Stimulated activated CD8-positive, alpha-beta memory T cell treated with anti-CD3 and anti-CD28 coated beads, Interleukin-7, amount 100 ng/mL, for 24 hours (primary cell): ENCODE measurements at places on chromosomes 6 and 20.

DNA sequence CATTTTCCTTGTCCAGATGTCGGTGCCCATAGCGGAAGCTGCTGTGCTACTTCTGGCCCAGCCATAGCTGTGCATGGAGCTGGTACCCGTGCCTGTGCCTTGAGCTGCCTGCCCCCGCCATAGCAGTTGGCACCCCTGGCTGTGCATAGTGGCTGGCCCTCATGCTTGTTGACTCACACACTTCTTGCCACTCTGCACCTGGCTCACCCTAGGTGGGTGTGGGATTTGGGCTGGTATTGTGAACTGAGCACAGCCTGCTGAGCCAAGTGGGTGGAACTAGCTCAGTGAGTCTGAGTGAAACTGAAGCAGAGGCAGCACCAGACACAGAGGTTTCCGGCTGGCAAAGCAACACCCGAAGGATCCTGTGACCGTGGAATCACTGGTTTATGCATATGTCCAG, 689.5 kb upstream of the EYS start:
- no peak for DNase-seq

- no peak for DNase-seq
Observed at GRCh38 chr6:159249128-159249527, 79.9 kb downstream of the FNDC1 start.

GRCh38 chr20:13249118-13249797, 28.2 kb downstream of the ISM1 start:
- no peak for DNase-seq

DNA sequence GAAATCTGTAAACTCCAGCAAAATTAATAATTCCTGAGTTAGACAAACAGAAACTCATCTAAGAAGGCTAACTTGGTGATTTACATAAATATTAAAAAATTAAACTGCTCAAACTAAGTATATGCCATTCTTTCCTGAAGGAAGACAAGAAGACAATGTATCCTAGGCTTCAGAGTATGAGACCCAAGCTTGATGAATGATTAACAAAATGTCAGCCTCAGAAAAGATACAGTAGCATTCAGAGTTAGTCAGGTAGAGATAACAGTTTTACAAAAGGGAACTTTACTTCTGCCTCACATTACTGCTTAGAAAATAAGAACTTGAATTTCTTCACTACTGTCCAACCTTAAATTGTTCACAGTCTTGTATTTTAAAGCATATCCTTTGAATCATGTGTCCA, 12.0 kb downstream of the CSNK2A1 start:
- no peak for DNase-seq

GRCh38 chr20:1130847-1131246, 12.4 kb downstream of the PSMF1 start:
- DNase-seq = no peak

DNA sequence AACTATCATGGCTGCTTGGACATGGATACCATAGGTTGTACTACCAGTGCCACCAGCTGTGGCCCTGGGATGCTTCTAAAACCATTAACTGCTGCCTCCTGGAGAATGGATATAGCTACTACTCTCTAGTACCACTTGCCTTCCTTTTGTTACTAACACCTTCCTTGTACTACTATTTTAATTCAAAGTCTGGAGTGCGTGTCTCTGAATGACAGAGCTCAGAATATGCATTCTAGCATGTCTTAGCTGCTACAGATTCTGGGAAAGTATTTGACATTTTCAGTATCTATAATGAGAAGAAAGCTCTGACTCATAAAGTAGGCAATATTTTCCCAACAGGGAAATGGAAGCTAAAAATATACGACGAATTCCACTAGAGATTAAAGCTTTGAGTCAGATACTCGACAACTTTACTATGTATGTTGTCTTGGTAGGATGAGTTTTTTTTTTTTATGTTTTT, 112.3 kb downstream of the PFDN4 start:
- no peak for DNase-seq

DNA sequence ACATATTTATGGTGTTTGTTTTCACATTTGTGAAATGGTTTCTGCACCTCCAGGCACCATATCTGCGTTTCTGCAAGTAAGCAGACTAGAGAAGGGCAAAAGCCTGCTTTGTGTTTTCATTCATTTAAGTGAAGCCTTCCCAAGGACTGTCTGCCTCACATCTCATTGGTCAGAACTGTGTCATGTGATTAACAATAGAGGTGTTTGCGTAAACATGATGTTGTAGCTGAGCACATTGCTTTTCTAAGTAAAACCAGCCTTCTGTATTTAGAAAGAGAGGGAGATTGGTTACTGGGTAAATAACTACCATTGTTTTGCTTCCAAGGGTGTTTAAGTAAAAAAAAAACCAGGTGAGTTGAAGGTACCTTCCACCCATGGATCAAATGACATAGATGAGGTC, 39.7 kb downstream of the SH3BGRL2 start:
- no peak for DNase-seq

DNA sequence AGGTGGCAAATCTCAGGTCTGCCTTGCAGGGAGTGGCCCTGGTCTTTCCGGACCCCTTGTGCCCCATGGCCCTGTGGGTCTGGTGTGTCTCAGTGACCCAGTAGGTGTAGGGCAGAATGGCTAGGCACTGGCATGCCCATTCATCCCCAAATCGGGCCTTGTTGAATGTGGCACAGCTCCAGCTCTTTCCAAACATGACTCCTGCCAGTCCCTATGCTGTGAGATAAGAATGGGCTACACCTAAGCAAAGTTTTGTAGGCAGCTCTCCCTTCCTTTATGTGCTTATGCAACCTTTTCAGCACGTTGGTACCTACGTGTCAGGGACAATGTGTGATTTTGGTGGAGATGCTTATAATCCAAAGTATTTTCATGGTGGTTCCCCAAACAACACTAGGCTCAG, 33.9 kb downstream of the FOXO3 start:
- DNase-seq = no peak

DNA sequence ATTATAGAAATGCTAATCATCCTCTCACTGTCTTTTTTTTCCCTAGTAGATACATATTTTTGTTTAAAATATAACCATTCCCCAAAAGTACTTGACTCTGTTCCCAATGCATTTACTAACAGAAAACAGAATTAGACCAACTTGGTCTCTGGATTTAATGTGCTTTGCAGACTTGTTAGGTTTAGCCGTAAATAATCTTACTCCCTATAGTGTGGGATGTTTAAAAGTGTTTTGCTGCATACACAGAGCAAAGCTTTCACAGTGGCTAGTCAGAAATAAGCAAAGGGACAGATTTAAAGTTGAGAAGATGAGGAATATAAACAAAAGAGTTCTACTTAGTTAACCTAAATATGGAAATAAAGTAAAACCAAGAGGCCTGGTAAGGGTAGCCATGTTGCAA, 527.5 kb downstream of the HDGFL1 start:
- DNase-seq = no peak

DNA sequence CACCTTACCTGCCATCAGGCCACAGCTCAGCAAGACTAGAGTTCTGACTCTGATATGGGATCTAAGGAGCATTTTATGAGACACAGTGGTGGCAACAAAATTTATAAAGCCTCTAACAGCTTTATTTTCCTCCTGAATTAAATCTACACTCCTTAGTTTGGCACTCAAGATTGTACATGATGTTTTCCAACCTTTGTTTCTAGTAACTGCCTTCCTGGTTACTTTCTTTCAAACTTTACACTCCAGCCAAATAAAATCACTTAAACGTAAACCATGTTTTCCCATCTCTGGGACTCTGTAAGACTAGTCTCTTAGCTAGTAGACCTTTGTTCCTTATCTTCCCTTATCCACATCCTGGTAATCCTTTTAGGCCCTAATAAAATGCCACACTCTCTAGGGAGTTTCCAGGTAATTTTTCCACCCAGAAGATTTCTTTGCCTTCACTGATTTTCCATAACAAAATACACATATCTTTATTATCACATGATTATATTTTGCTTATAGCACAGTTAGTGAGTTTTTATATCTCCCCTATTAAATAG, 92.1 kb downstream of the PKHD1 start:
- DNase-seq = no peak

DNA sequence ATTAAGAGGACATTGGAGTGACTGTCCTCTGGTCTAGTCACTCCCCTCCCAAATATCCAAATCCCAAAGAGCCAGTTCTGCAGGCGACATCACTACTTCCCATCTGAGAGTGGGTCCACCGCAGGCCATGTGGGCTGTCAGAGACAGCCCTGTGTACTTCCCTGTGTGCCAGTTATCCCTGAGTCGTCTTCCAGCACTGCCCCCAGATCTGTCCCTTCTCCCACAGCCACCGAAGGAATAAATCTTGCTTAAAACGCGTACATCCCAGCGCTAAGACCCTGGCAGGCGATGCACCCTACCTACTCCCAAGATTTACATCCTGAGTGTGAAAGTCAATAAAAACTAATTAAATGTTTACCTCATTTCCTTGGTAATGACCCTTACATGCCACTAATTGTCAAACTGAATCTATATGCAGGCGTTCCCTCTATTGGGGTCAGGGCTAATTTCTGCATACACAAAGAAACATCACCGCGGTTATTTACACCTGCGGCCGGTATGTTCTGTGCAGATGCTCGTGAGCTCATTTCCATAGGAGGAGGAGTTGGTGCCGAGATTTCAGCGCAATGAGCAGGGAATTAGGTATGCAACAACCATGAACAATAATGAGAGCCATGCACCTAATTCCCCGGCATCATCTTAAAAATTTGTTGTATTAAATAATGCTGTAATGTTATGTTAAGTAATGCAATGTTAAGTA, 31.3 kb upstream of the CDH4 start:
- no peak for DNase-seq

DNA sequence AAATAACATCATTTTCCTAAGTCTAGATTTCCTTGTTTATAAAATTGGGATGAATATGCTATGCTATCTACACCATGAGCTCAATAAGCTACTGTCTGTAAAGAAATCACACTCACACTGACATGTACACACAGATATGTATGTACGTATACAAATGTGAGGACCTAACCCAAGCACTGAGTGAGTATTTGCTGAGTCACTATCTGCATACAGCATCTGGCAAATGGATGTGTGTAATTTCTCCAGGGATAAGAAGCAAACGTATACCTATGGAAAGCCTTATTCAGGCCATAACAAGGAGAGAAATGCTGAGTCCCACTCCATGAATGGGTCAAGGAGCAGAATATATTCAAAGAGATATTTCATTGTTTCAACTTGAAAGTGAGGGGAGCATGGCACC, 153.9 kb downstream of the LPA start:
- DNase-seq = no peak

GRCh38 chr6:25303254-25303653, 24.1 kb downstream of the CARMIL1 start:
- DNase-seq = no peak

- DNase-seq = no peak
Observed at GRCh38 chr6:146598772-146599405, at the start of gene ADGB. TSS of gene ADGB (plus strand) at chr6:146598972. CDS start at chr6:146599041, 69 bp downstream.

DNA sequence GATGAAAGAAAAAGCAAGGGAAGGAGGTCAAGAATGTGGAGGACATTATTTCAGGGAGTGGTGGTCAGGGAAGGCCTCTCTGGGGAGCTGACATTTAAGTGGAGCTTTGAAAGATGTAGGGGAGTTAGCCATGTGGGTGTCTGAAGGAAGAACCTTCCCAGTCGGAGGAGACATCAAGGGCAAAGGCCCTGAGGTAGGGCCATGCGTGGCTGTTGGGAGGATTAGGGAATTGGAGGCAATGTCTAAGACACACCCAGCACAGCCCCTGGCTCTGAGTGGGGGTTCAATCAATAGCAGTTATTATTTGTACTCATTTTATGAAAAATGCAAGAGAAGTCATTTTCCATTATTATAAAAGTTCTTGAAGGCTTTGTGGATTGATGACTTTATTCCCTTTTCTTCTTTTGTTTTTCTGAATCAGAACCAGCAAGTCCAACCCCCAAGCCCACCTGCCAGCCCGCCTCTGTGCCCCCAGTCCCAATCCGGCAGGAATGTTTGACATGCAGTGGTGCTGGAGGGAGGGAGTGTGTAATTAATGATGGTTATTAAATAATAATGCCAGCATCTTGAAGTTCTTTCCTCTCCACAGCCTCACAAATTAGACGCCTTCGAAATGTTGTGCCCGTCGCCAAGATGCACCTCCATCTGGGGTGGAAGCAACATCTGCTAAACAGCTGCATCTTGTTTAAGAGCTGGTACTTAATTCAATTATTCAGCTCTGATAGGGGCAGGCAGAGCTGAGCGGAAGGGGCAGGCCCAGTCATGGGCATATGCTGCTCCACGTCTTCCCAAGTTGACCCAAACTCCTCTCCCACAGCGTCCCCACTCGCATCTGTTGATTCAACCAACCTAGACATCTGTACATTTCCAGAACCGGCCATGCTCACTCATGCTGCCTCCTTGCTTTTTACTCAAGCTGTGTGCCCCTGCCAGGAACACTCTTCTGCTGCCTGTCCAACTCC, 81.3 kb upstream of the SIRPA start:
- no peak for DNase-seq

- no peak for DNase-seq
Observed at GRCh38 chr20:53708129-53708968, 114.7 kb upstream of the ZNF217 start.

DNA sequence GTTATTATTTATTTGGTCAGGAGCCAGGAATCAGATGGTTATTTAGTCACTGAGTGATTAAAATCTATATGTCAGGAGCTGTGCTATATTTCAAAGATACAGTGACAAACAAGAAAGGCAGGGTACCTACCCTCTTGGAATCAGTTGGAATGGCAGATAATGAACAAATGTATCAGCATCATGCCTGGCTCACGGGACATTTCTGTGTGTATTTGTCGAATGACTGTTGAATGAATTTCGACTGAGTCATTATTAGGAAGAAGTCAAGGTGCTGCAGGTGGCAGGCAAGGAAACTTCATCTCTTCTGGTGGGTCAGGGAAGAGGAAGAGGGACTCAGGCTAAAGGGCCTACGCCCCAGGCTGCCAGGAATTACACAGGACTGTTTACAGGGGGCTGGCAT, 13.6 kb downstream of the PKIG start:
- no peak for DNase-seq

DNA sequence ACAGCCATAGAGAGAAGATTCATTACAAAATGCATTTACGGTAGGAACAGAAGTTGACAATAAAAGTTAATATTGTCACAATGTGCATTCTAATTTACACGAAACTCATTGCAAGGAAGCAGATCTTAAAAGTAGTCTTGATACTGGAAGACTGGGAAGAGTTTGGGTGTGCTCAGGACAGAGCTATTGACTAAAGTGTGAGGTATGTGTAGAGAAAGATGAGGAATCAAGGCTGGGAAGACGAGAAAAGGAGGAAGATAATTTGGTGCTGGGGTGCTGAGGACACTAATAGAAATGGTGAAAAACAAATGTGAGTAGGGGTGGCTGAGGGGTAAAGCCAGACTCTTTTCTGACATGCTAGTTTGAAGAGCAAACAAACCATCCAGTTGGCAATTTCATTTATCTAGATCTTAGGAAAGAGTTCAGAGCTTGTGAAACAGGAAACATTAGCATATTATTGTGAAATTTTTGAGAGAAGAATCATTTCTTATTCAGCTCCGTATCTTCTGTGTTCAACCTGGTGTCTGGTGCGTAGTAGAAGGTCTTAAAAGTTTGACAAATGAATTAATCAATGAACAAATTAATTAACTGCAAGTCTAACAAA, 72.7 kb downstream of the ELOVL4 start:
- DNase-seq = no peak

- DNase-seq = no peak
Observed at GRCh38 chr6:89956182-89956581, 61.9 kb downstream of the GJA10 start.

- no peak for DNase-seq
Observed at GRCh38 chr6:113690281-113691259, 166.6 kb upstream of the MARCKS start.
